ENCODE measurements at places on chromosomes 13 and 19.

DNA sequence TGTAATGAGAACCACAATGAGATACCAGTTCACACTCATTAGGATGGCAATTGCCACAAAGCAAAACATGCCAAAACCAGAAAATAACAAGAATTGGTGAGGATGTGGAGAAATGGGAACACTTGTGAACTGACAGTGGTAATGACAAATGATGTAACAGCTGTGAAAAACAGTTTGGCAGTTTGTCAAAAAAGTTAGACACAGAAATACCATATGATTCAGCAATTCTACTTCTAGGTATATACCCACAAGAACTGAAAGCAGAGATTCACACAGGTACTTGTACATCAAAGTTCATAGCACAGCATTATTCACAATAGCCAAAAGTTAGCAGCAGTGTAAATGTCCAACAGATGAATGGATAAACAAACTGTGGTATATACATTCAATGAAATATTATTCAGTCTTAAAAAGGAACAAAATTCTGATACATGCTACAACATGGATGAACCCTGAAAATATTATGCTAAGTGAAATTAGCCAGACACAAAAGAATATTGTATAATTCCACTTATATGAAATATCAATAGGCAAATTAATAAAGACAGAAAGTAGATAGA is 96.5 kb downstream of the UGGT2 start:
- DNase-seq = no peak

- DNase-seq = no peak
Observed at GRCh38 chr19:10826231-10826630, 9.8 kb downstream of the TMED1 start.

- no peak for DNase-seq
Observed at GRCh38 chr13:98112456-98112855, 30.4 kb upstream of the FARP1 start.

- DNase-seq = no peak
Observed at GRCh38 chr13:92991692-92992091, 234.9 kb upstream of the GPC6 start.

- DNase-seq = no peak
Observed at GRCh38 chr19:8626842-8627241, 3.6 kb upstream of the NFILZ start.

GRCh38 chr19:3266792-3267514 is 42.5 kb downstream of the CELF5 start:
- DNase-seq = no peak

DNA sequence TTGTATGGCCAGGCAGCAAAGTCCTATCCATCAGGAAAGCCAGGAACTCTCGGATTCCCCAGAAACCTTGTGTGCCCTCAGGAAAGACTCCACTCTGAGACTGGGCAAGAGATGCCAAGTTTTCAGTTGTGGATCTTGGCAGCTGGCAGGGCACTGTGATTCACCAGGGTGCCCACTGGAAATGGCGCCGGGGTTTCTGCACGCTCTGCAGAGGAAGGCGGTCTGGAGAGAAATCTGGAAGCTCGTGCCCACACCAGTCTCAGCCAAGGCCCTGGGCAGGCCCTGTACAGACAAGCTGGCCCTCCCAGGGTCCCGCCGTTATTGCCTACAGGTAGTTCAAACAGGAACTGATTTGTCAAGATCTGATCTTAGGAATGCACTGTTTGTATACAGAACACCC is 4.9 kb downstream of the NAPA start:
- no peak for DNase-seq

DNA sequence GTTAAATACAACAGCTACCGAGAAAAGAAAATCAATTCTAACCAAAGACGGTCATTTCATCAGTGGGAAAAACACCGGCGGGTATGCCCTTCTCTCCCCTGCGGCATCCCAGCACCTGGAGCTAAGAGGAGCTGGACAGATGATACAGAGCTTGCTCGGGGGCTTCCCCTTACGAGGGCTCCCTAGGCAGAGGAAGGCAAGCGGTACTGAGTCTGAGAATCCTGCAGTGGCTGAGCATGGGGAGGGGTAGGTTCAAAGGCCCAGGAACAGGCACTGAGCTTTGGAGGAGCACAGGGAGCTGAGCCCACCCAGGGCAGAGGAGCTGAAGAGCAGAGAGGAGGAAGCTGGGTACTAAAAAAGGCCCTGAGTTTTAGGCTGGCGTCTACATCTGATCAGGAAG is 12.7 kb downstream of the STK24 start:
- DNase-seq = no peak

DNA sequence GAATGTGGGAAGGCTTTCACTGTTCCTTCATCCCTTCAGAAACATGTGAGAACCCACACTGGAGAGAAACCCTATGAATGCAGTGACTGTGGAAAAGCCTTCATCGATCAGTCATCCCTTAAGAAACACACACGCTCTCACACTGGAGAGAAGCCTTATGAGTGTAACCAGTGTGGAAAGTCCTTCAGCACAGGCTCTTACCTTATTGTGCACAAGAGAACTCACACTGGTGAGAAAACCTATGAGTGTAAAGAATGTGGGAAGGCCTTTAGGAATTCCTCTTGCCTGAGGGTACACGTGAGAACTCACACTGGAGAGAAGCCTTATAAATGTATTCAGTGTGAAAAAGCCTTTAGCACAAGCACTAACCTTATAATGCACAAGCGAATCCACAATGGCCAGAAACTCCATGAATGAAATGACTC is 18.6 kb downstream of the ZNF177 start:
- DNase-seq = no peak

GRCh38 chr19:8361921-8362793 is 1.8 kb upstream of the ANGPTL4 start:
- no peak for DNase-seq

DNA sequence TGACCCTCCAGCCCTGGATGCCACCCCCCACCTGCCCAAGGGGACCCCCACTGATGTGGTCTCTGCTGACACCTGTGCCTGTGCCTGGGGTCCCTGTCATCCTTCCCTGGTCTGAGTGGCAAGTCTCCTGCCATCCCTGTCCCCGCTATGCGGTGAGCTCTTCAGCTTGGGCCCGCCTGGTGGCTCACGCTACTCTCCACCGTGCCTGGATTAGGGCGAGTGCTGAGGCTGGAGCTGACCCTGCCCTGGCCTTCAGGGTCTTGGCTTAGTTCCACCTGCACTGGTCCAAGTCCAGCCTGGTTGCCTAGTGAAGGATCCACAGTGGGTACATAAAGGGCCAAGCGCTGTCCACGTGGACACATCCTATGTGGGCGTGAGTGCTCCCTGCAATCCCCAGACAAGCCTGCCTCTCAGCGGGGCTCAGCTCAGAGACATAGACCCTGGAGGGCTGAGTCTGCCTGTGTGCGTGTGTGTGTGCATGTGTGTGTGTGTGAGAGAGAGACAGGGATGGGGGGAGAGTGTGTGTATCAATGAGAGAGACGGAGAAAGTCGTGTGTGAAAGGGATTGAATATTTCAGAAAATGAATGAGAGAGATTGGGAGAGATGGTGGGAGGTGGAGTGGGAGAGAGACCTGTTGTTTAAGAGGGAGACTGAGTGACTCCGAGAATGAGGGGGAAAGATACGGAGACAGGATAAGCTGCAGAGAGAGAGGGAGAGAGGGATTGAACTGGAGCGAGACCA is 22.1 kb downstream of the WTIP start:
- no peak for DNase-seq

- DNase-seq = no peak
Observed at GRCh38 chr19:51607077-51607476, 23.1 kb downstream of the SIGLEC5 start.

- DNase-seq = no peak
Observed at GRCh38 chr13:33626407-33626806, 191.5 kb upstream of the RFC3 start.

DNA sequence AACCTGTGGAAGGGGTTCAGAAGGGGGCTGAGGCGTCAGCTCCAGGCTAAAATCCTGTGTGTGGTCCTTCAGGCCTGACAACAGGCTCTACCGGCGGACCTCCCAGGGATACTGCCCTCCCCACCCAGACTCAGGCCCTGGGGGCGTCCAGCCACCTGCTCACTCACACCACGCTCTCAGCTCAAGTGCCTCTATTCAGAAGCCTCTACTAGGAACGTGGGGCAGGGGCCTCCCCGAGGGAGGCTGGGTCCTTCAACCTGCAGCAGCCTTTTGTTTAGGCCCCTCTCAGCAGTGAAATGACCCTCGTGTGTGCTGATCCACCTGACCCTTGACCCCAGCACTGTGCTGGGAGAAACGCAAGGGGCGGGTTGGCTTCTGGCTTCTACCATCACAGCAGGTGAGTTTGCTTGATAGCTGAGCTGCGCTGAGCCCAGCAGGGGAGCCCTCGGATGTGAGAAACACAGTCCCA is 10.6 kb downstream of the PLPP2 start:
- no peak for DNase-seq

- no peak for DNase-seq
Observed at GRCh38 chr13:50401049-50401505, 385.8 kb downstream of the KCNRG start.

GRCh38 chr19:46408664-46409039 is 4.7 kb downstream of the CCDC8 start:
- DNase-seq = no peak

DNA sequence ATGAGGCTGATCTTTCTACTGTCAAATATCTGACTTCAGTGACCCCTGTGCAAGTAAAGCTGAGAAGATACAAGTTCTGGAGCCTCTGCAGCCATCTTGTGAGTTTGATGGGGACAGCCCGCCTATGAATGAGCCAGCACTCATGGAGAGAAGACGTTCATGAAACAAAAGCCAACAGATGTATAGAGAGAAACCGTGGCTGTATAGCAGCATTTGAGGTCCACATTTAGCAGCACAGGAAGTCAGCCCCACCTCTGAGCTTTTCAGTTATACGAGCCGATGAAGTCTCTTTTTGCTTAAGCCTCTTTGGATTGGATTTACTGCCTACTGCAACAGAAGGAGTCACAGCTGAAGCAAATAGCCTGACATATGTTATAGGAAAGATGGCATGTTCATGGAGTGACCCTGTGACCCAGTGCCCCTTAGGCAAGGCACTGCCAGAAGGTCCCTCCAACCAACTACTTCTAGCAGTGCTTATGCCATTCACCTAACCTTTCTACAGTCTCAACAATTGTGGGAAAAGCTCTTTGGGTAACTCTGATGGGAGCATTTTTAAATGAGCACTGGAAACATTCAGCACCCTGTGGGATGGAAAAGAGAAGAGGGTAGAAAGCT is 3.5 kb upstream of the DLEU7 start:
- DNase-seq = no peak

- no peak for DNase-seq
Observed at GRCh38 chr19:38543807-38544568, 73.8 kb downstream of the MAP4K1 start.

GRCh38 chr19:54136086-54136863 is 1.3 kb upstream of the CNOT3 start:
- no peak for DNase-seq

- no peak for DNase-seq
Observed at GRCh38 chr13:21997726-21998125, 326.9 kb downstream of the FGF9 start.

GRCh38 chr13:74966275-74966674 is 515.7 kb downstream of the TBC1D4 start:
- no peak for DNase-seq

GRCh38 chr13:113930671-113931637 is 42.9 kb downstream of the C13orf46 start:
- no peak for DNase-seq

DNA sequence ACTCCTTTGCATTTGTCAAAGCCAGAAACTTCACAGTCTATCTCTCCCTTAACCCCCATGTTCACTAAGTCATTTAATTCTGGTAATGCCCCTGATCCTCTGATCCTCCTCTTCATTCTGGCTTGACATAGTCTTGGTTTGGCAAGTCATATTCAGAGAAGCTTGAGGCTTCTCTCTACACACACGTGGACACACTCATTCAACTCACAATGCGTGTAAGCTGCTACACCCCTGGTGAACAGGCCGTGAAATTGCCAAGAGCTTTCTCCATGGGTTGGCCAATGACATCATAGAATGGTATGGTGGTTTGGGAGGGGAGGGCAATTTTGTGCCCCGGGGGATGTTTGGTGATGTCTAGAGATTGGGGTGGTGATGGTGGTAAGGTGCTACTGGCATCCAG is 47.9 kb upstream of the FLT1 start:
- DNase-seq = no peak

Data from stimulated activated CD8-positive, alpha-beta memory T cell treated with anti-CD3 and anti-CD28 coated beads, Interleukin-4, amount 100 ng/mL, for 4 hours (primary cell).